Activated naive CD4-positive, alpha-beta T cell treated with Interleukin-2 at 50 U/mL for 16 hours (primary cell): ENCODE measurements at places on chromosomes 2 and 18.

DNA sequence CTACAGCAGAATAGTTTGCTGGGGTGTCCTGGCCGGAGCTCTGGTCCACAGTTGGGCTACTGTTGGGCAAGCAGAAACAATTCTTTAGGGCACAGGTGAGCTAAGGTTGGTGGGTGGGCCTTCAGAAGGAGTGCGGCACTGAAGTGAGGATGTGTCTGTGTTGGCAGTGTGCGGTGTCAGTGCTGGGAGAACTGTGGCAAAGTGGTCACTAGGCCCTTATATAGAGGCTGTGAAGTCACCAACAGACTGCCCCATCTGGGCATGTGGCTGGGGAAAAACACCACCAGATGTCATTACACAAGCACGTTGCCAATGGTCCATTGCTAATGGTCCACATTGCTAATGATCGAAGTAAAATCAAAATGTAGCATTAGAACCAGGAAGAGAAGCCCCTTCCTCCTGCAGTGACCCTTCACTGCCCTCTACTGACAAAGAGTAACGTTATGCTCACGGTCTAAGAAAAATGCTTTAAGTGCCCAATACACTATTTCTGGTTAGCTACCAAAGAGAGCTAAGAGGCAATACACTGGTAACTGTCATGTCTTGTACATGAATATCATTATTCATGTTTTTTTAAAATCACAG lies 21.3 kb downstream of the SCN1A start:
- no peak for DNase-seq

GRCh38 chr2:37080266-37080665 lies 3.9 kb downstream of the HEATR5B start:
- no peak for DNase-seq

GRCh38 chr2:1476617-1477195 lies 63.4 kb downstream of the TPO start:
- DNase-seq = no peak

GRCh38 chr18:37611614-37612279 lies 46.1 kb upstream of the CELF4 start:
- no peak for DNase-seq

DNA sequence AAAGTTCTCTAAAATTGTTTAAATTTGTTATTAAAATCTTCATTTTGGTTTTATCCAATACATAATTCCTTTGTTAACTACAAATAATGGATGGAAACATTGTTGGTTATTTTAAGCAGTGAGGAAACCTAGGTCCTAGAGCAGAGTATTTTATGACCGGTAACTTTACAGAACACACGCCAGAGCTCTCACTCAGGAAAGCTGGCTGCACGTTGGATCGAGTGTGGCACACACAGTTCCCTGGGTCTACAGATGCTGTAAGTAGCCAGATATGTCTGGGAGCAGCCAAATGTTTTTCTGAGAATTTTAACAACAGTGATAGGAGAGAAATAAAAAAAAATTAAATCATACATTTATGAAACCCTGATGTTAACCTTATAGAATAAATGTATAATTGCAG lies 264.4 kb downstream of the ZNF407 start:
- no peak for DNase-seq

DNA sequence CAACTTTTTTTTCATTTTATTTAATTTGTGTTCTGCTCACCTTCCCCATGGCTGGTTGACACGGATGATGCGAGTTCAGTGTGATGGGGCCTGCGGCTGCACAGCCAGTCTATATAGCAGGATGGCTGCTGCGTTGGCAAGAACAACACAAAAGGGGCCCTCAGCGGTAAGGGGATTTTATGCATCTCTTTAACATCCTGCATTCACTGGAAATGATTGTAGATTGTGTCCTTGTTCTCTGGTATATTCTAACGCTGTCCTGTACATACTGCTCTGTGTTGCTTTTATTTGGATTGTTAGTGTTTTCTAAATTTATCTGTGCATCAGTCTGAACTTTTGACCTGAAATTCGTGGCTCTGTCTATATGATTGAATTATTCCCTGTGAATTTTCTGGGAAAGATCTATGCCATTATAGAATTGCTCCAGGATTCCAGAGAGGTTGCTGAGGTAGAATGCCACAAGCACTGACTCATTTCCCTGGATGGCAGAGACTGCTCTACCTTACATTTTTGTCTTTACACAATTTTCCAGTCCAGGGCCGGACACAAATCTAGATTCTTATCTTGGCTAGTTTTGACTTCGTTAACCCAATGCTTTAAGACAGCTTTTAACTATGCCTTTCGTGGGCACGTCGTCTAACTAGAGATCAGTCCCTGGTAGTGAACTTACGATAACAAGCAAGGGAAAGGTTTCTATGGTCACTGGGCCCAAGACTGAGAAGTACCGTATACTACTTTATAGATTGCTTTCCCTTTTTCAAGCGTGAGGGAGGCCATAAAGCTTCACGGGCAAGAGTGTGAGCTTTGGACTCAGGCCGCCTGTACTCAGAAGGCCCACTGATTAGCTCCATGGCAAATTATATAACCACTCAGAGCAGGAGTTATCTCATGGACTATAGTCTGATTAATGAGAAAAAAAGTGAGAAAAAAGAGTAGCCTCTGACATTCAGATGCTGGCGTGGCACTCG lies at the start of gene CRYGC:
TSS of gene CRYGC (minus strand) at position 85 of the 968 bp plus-strand sequence. CDS start at position 49, 36 bp downstream.
- DNase-seq = no peak

DNA sequence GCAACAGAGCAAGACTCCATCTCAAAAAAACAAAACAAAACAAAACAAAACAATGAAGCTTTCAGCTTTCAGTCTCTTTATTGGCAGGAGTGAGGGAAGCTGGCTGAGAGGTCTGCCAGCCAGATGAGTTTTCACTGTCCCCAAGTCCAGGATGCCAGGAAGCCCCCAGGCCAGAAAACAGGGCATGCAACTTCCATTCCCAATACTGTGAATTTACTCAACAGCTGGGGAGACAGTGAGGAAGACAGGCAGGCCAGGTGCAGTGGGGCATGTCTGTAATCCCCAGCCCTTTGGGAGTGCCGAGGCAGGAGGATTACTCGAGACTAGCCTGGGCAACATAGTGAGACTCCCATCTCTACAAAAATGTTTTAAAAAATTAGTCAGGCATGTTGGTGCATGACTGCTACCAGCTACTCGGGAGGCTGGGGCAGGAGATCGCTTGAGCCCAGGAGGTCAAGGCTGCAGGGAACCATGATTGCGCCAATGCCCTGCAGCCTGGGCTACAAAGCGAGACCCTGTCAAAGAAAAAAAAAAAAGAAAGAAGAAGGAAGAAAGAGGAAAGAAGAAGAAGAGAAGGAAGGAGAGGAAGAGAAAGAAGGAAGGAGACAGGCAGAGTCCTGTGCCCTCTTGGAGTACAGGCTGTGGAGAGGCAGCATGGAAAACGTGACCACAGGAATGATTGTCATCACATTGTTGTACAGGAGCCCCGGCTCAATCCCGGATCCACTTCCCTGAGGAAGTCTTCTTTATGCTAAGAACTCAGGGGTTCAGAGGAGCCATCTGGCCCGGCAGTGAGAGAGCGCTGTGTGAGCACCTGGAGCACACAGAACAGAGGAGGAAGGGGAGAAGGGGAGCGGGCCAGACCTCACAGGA lies 29.2 kb upstream of the POMC start:
- DNase-seq = no peak

DNA sequence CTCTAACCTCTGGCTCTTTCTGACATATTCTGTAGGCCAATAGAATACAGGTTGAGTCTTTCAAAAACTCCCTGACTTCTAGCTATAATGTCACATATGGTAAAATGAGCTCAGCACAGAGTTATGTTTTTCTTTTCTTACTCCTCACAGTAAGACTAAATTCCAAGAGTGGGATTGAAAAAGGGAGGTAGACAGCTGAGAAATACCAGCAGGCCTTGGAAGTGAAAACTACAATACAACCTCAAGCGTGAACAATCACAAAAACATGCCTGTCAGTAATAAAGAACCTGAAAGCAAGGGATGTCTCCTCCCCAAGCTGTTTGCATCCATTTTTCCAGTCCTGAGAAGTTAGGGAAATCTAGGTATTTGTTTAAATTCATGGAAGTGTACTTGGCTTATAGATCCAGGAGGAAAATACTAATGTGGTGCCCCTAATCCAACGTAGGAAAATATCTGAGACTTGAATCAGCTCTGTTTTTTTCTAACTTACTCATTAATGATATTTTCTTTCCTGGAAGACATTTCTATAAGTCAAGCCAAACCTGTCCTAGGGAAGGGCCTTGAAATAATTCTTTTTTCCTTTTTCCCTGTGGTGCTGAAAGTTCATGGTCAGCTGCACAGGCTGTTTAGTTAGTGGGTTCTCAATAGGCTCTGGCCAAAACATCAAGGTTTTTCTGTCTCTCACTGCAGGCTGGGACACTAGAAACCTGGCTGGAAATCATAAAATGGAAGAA lies 167.9 kb upstream of the SPATS2L start:
- no peak for DNase-seq

DNA sequence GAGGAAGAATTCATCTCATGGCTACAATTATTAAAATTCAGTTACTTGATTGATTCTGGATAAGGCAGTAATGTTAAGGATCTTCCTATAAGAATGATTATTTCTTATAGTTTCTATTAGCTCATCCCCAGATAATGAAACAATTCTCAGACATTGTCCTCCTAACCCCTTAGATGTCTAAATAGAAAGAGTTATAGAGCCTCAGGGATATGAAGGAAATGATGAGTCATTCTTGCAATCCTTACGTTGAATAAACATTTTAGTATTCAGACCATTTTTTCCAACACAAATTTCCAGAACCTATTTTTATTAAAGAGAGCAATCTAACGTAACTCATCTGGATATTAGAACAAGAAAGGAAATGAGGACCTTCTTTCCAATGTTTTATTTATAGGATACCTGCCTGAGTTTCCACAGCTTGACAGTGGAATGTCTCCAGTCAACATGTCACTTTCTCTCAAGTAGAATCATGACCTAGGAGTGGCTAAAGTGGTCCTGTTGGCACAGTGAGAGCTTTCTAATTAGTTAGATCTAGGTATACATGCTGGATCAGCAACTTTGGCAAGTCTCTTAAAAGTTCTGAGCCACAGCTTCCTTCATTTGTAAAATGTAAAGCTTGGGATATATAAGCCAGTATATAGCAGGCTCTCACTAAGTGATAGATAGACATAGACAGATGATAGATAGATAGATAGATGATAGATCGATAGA lies 88.0 kb upstream of the RAB27B start:
- DNase-seq = no peak

GRCh38 chr18:63137999-63138435 lies 181.6 kb downstream of the BCL2 start:
- peak; percentile 50 for DNase-seq
